ENCODE measurements at places on chromosomes 7 and 10.

- DNase-seq: no peak
Measured at GRCh38 chr10:49668684-49669083, 10.8 kb upstream of the C10orf53 start.

GRCh38 chr7:107450970-107451369 lies 18.9 kb upstream of the GPR22 start:
- no peak for DNase-seq

DNA sequence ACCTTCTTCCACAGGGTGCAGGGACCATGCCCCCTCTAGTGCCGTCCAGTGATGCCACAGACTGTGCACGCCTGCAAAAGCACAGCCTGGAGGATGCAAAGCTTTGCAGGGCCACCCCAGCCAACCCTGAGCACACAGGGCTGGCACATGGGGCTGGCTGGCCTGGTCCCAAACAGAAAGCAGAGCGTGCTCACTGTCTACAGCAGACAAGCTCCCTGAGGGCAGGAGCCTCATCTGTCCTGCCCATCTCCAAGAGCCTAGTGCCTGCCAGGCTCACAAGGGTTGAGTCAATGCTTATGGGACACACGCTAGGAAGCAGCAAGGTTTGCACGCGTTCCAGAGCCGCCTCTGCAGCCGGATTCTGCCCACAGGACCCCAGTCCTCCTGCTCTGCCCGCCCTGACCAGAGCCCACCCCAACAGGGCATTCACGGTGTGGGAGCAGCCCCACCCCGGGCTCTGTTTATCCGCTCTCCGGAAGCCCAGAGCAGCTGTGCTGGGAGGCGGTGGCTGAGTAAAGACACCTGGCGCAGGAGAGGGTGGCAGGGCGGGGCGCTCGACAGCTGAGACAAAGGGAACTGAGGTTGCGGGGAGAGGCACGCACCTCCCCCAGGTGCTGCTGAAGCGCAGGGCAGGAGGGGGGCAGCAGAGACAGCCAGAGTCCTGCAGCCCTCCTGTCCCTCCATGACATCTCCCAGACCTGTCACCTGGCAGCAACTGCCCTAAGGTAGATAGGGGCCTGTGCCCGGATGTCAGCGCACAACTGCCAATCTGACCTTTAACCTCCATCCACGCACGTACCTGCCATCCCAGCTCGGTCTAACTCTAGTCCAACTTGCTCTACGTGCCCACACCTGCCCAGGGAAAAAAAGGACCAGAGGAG lies 4.3 kb downstream of the KCNH2 start:
- DNase-seq: peak; percentile 13

DNA sequence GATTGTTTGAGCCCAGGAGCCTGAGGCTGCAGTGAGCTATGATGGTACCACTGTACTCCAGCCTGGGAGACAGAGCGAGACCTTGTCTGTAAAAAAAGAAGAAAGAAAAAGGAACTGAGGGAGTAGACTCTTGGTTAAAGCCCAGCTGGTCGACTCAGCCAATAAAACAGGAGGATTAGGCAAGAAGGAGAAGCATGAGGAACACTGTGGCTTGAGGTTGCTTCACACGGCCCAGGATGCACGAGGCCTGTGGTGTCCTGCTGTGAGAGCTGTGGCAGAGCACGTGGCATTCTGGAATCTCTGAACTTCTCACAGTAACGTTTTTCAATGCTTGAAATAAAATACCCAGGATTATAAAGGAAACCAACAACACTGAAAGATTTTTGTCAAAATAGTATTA lies 93.3 kb downstream of the CUL2 start:
- DNase-seq: no peak

- no peak for DNase-seq
Measured at GRCh38 chr7:101066833-101067177, 18.5 kb upstream of the TRIM56 start.

GRCh38 chr10:44930904-44931620 lies 19.9 kb downstream of the TMEM72 start:
- DNase-seq: no peak

- no peak for DNase-seq
Measured at GRCh38 chr10:16117305-16117695, 257.0 kb upstream of the MINDY3 start.

DNA sequence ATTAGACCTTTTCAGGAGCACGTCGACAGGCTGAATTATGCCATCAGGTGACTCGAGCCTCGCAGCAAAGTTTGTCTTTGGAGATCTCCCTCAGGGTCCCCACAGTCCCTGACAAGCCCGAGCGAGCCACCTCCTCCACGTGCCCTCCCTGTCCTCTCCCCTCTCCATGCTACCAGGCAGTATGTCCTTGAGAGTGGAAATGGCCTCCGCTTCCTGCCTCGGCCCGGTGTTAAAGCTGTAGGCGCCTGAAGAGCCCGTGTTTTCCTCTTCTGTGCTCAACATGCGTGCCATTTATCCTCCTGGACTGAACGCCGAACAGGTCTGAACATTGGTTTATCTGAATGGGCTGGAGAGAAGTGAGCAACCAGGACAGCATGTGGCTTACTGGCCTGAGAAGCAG lies 82.6 kb downstream of the GPR26 start:
- no peak for DNase-seq

GRCh38 chr7:40733578-40733977 lies 598.8 kb downstream of the SUGCT start:
- no peak for DNase-seq

- peak; percentile 13 for DNase-seq
Measured at GRCh38 chr10:11521860-11522259, 89.6 kb downstream of the USP6NL start.

DNA sequence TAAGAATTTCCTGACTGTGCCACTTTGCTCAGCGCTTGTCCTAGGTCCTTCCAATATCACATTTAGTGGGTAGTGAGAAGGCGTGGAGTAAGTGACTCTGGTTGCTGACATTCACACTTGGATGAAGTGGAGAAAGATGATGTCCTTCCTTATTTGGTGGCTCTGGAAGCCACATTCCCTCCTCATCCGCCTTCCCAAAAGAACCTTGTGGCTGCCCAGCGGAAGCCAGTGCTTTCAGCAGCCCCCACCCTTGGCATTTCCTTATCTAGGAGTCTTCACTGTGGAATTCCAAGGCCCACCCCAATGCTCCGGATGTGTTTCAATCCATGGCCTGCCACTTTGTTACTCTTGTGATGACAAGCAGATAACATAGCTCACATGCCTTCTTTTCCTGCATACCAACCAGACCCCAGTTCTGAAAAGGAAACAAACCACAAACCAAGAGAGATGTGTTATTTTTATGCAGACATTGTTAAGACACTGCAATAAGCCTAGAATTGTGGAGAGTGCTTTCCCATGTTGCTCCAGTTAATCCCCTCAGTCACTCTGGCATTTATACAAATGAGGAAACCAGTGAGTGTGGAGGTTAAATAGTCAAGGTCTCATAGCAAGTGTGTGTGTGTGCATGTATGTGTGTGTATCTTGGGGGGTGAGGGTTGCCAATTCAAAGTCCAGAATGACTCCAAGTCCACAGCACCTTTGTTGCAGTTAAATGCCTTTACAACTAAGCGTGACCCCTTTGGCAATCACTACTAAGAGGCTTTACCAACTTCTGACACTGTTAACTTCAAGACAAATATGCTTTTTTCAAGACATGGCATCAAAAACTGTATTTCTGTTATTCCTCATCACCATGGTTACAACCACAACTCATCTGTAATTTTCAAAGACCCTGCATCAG lies 10.3 kb upstream of the ANKRD1 start:
- peak; percentile 17 for DNase-seq
